Activated naive CD8-positive, alpha-beta T cell treated with anti-CD3 and anti-CD28 coated beads for 36 hours (primary cell): ENCODE measurements at places on chromosomes 16 and 17.
A peak's percentile ranks its signal among the peaks of the same experiment; 100 is the strongest.

DNA sequence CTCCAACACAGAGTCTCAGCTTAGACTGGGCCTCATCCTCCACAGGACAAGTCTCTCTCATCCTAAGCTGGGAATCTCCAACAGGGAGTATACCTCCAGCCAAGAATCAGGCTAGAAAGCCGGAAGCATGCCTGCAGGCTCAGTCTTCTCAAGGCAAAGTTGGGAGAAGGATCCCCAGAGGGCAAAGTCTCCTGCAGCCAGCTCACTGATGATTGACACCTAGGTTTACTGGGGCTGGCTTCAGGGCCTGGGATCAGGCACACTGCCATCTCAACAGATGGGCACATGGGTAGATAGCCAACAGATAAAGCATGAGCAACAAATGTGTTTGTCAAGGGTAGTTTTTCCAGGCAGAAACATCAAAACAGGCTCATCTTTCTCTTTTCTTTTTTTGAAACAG lies 56.1 kb upstream of the TOX3 start:
- no peaks in the 10 kb centered on the region for H3K4me1 ChIP-seq
- no peaks in the 10 kb centered on the region for H3K27me3 ChIP-seq
- no peak overlapping the region for H3K4me3 ChIP-seq
- no peaks in the 10 kb centered on the region for H3K36me3 ChIP-seq
- no peak overlapping the region for H3K27ac ChIP-seq

DNA sequence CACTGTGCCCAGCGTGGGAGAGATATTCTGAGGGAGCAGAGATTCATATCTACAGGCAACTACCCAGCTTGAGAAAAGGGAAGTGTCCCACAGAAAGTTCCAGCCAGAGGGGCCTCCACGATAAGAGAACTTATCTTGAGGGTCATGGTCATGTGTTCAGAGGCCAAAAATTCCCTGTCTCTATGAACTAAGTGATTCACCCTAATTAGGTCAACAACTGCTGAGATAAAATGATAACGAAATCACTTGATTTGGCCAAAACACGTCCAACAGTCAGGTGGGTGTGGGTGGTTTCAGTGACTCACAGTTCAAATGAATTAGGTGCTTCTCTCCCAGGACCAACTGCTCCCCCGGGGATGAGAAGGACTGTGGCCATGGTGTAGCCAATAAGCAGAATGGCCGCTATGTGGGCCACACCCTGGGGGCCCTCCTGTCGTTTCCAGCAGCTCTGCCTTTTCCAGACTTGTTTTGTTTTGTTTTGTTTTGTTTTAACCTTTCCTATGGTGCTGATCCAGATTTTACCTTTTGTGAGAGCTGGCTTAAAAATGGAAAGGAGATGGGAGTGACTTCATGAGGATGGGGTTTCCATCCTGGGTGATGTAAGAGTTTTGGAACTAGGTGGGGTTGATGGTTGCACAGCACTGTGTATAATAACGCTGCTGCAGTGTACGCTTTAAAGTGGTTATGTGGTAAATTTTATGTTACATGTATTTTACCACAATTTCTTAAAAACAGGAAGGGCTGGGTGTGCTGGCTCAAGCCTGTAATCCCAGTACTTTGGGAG lies 8.7 kb downstream of the DNAI2 start:
- DNase-seq = peak; percentile 71
- no peaks in the 10 kb centered on the region for H3K27me3 ChIP-seq
- no peaks in the 10 kb centered on the region for H3K36me3 ChIP-seq
- H3K4me1 ChIP-seq = peaks cover 28% of the 10 kb centered on the region

- peaks cover 11% of the 10 kb centered on the region for H3K36me3 ChIP-seq
Measured at GRCh38 chr17:4851084-4851483, 17.9 kb downstream of the MINK1 start.

- H3K36me3 ChIP-seq = peaks cover 32% of the 10 kb centered on the region
- H3K27ac ChIP-seq = no peak overlapping the region
- peaks cover 10% of the 10 kb centered on the region for H3K4me1 ChIP-seq
- H3K27me3 ChIP-seq = no peaks in the 10 kb centered on the region
Measured at GRCh38 chr17:77498091-77498741, 357.4 kb downstream of the SEC14L1 start.

- no peak overlapping the region for H3K4me3 ChIP-seq
- no peaks in the 10 kb centered on the region for H3K27me3 ChIP-seq
- H3K4me1 ChIP-seq = peaks cover 18% of the 10 kb centered on the region
Measured at GRCh38 chr17:73722165-73722564, 77.9 kb upstream of the SDK2 start.

- no peak overlapping the region for H3K27ac ChIP-seq
- H3K4me3 ChIP-seq = no peak overlapping the region
- H3K36me3 ChIP-seq = peaks cover 16% of the 10 kb centered on the region
Measured at GRCh38 chr17:82406131-82406671, 11.9 kb upstream of the HEXD start.

DNA sequence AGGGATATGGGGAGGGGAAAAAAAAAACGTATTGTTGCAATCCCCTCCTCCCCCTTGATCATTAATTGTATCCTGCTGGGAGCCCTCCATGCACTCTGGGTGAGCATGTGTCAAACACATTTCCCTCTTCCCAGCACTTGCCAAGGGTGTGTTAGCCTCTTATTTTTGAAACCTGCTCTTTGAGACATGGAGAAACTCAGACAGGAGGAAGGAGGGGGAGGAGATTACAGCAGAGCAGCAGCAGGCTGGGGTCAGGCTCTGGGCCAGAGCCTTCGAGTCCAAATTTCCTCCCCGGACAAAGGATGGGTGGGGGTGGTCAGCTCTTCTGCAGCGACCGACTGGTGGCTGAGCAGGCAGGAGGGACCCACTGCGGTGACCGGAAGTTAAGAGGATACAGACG lies 64.7 kb downstream of the SOX9 start:
- no peaks in the 10 kb centered on the region for H3K4me1 ChIP-seq
- no peaks in the 10 kb centered on the region for H3K36me3 ChIP-seq
- H3K4me3 ChIP-seq = no peak overlapping the region

- DNase-seq = no peak
- H3K36me3 ChIP-seq = no peaks in the 10 kb centered on the region
- no peaks in the 10 kb centered on the region for H3K4me1 ChIP-seq
Measured at GRCh38 chr17:10574324-10574723, 24.9 kb upstream of the MYH2 start.

GRCh38 chr16:11538880-11539279 lies 47.8 kb downstream of the LITAF start:
- no peak overlapping the region for H3K27ac ChIP-seq
- no peaks in the 10 kb centered on the region for H3K27me3 ChIP-seq
- no peak for DNase-seq
- no peaks in the 10 kb centered on the region for H3K36me3 ChIP-seq
- peaks cover 8% of the 10 kb centered on the region for H3K4me1 ChIP-seq
- H3K4me3 ChIP-seq = no peak overlapping the region

DNA sequence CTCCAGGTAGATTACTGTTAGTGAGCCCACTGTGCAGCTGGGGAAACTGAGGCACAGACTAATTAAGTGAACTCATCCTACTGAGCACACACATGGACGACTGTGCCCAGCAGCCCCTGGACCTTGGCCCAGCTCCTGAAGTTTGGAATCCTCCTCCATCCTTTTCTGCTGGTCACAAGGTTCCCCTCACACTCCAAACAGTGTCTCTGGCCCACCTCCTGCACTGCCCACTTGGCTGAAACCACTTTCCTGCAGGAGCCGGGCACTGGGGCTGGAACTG lies 3.6 kb downstream of the RHBDF2 start:
- no peak overlapping the region for H3K4me3 ChIP-seq
- H3K36me3 ChIP-seq = peaks cover 2% of the 10 kb centered on the region
- peaks cover 39% of the 10 kb centered on the region for H3K4me1 ChIP-seq
- DNase-seq = no peak
- H3K27me3 ChIP-seq = no peaks in the 10 kb centered on the region
